ENCODE measurements at places on chromosomes 6 and 20.

GRCh38 chr6:125393449-125393858 is 91.7 kb upstream of the HDDC2 start:
- DNase-seq: peak; percentile 55

- no peak for DNase-seq
Observed at GRCh38 chr6:109740787-109741186, 49.7 kb downstream of the FIG4 start.

DNA sequence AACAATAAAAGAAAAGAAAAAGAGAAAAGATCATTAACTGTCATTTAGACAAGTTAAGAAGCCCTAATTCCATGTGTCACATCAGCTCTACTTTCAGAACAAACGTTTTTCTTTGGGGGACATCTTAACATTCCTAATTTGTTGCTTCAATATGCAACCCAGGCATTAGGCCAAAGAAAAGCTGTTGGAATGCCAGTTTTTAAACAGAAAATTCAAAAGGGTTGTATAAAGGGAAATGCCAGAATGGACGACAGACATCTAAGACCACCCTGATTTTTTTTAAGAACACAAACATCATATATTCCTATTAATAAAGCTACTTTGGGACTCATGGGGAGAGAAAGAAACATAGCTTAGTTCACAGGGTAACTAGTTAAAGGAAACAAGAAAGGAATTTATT is 315.0 kb downstream of the GMDS start:
- DNase-seq: no peak

GRCh38 chr6:91376686-91377085 is 789.8 kb upstream of the MAP3K7 start:
- no peak for DNase-seq

- DNase-seq: peak; percentile 56
Observed at GRCh38 chr20:2206957-2207769, 88.6 kb upstream of the TGM3 start.

- DNase-seq: no peak
Observed at GRCh38 chr20:51098284-51098810, 75.4 kb upstream of the KCNG1 start.

DNA sequence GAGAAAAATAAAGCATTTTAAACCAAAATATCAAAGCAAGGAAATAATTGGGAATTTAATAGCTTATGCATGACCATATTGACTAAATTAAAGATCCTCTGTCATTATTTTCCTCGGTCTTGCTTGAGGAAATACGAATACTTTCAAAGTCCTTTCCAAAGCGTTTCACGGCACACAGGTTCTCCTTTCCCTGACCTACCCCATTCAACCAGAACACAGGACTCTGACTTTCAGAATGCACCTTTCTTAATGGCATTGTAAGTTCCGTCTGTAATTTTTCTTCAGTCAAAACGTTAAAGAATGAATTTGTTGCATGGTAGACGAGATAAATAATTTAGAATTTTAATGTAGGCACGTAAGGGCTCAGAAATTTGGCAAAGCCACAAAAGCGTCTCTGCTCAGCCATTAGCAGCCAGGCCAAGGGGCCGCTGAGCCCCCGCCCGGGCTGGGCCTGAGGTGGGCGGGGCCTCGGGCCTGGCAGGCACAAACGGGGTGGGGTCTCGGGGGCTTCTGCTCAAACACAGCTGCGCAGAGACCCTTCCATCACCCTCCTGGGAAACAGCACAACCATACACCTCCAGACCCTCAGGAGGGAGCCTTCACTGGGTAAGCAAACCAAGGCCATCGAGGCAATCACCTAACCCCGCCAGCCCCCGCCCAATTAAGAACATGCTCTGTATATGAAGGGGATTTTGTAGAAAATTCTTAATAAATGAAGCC is 3.4 kb downstream of the NEDD9 start:
- no peak for DNase-seq

GRCh38 chr6:133648581-133648980 is 240.3 kb upstream of the TCF21 start:
- DNase-seq: no peak

GRCh38 chr6:22221630-22222029 is 75.2 kb downstream of the PRL start:
- no peak for DNase-seq

DNA sequence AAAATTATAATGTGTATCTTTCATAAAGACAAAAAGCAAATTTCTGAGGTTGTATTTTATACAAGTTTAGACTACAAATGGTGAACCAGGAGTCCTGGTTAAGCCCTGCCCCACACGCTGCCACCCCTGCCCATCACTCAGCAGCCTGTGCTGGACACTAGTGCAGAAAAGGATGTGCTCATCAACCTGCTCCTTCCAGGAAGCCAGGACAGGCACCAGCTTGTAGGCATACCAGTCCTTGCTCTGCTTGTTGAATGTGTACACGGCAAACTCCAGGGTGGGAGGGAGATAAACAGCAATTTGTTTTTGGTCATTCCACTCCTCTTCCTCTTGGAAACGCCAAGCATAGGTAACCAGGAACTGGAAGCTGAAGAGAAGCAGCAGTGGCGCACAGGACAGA is 18.1 kb downstream of the CST9L start:
- no peak for DNase-seq

GRCh38 chr6:89281779-89282246 is 33.3 kb downstream of the GABRR2 start:
- DNase-seq: no peak

DNA sequence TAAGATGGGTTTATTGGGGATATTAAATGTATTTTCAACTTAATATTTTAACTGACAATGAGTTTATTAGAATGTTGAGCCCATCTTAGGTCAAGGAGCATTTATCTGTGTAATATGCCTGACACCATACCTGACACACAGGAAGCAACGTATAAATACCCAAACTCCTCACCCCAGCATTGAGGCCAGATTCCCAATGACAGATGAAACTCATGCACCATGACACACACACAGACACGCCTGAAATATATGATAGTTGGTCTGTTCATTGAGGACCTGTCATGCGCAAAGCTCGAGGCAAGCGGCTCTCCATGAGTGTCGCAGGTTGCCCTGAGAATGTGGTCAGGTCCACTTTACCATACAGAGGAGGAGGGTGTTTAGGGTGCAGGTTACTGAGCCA is 64.1 kb downstream of the GFOD1 start:
- no peak for DNase-seq

- DNase-seq: peak; percentile 93
Observed at GRCh38 chr20:32483351-32484224, 101.5 kb downstream of the NOL4L start.

- DNase-seq: no peak
Observed at GRCh38 chr20:17808357-17808756, 108.6 kb downstream of the BANF2 start.

- no peak for DNase-seq
Observed at GRCh38 chr6:146183831-146184230, 155.0 kb downstream of the GRM1 start.

- DNase-seq: no peak
Observed at GRCh38 chr6:117677553-117678141, 2.4 kb downstream of the NUS1 start.

GRCh38 chr6:87540539-87540938 is 49.2 kb downstream of the RARS2 start:
- no peak for DNase-seq

DNA sequence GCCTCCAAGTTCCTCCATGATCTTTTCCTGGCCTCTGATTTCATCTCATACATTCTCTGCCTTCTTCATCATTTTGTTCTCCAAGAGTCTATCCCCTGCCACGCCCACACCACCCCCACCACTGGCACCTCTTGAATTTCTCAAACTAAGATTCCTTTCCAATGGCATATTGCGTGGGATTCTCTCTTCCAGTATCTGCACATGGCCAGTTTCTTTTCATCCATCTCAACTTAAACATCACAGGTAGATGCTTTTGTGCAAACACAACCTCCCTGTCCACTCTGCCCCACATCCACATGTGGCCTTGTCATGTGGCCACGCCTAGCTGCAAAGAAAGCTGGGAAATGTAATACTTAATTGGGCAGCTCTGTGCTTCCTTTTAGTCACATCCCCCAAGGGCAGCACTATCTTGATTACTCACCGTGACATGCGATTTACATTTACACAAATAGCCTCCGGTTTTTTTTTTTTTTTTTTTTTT is 33.4 kb upstream of the ZMYND8 start:
- DNase-seq: no peak

- no peak for DNase-seq
Observed at GRCh38 chr6:106882601-106883518, 91.7 kb downstream of the CD24 start.

GRCh38 chr20:21981179-21981578 is 275.7 kb downstream of the PAX1 start:
- no peak for DNase-seq

DNA sequence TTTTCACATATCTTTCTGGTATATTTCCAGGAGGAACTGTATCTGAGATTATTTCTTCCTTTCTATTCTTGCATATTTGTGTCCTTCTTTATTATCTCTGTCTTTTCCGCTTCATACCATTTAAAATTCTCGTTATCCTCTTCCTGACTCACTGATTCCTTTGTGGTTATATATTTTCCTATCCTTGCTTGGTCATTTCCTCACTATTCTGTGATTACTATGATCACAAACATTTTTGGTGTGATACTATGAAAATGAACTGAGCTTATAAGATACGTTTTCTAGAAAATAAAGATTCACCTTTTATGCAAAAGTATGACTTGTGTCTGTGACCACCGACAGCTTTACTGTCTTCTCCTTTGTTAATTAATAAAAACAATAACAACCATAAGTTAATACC is 26.5 kb upstream of the MYCT1 start:
- no peak for DNase-seq

GRCh38 chr6:16690608-16691142 is 70.6 kb downstream of the ATXN1 start:
- no peak for DNase-seq

DNA sequence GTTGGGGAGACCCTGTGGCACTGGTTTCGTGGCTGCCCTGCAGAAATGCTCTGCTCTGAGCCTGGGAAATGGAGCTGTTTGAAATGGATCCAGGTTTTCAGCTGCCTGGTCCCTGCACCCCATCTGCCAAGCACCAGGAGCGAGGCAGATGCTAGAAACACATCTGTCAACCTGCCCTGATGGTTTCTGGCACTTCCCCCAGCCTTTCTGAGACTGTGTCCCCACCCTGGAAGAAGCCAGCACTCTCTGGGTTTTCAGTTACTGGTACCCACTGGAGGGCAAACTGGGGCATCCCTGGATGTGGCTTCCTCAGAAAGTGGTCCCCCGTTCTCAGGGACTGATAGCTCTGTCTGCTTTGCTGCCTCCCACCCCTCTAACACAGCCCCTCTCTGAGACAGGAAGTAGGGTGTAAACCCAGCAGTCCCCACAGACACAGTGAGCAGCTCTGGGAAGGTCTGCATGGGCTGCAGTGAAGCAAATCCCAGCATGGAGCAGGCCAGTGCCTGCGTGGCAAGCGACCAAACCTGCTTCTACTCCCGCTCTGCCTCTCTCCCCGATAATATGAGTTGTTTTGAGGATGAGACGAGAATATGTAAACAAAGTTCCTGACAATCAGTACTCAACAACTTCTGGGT is 54.2 kb upstream of the MAFB start:
- no peak for DNase-seq

GRCh38 chr6:7073821-7074525 is 33.8 kb upstream of the RREB1 start:
- no peak for DNase-seq
